ENCODE measurements at places on chromosomes 16 and 17. TPM values are rescaled to one million over a fixed set of nuclear protein-coding genes. Genes with fewer than 3 reads are reported as not detected.

Gene C1QL1
- total RNA-seq = not detected

Gene XAF1
- total RNA-seq = under 0.01 TPM

Gene SOST
- not detected for total RNA-seq

Gene TMEM107
- total RNA-seq = 20.2 TPM

Gene TVP23C
- total RNA-seq = 29.4 TPM

Gene SLC52A1
- total RNA-seq = 0.53 TPM

Gene SHCBP1
- 0.90 TPM for total RNA-seq

Gene CCL16
- total RNA-seq = not detected

Gene BFAR
- 32.5 TPM for total RNA-seq

Gene CNTNAP1
- 0.53 TPM for total RNA-seq

Gene ARL16
- total RNA-seq = 25.8 TPM
